A549 (cell line): ENCODE measurements at places on chromosomes 1 and 21. TPM values are rescaled to one million over a fixed set of nuclear protein-coding genes. Genes with fewer than 3 reads are reported as not detected.

GRCh38 chr1:244971552-244972216, 107.3 kb upstream of the HNRNPU start:
- DNase-seq = no peak

Gene CFAP141
- polyA plus RNA-seq = 0.37 TPM in 1 of 3 replicates, not detected in the others

DNA sequence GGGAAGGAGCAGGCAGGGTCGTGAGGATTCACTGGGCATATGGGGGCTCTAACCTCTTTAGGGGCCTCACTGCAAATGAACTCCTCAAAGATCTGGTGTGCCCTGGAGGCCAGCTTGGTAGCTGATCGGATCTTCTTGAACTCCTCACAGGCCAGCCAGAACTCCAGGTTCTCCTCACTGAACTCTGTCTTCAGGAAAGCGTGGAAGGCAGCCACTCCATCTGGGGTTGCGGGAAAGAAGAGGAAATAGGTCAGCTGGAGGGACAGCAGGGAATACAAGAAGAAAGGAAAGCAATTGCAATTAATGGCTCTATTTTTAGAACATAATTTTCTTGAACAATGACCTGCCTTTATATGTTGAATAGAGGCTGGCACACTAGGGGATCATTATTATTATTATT, 2.3 kb downstream of the RGS16 start:
- no peak for DNase-seq

DNA sequence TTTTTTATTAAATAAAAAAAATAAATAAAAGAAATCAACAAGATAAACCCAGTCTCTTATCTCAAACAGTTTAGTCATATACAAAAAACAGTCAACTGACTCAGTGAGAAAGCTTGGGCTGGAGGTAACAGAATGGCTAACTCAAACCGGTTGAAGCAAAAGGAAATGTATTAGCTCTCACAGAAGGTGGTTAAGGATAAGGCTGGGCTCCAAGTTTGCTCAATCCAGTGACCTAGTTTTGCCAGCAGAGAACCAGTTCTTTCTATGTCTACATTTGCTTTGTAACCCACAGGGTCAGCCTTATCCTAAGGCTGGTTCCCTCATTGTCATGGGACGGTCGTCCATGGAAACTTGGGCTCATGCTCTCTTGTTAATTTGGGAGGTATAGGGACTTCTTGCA, 144.5 kb upstream of the L1TD1 start:
- DNase-seq = no peak

Gene OR6K3
- not detected in 3 replicates for polyA plus RNA-seq

GRCh38 chr1:246583448-246584185, 17.4 kb downstream of the CNST start:
- no peak for DNase-seq

DNA sequence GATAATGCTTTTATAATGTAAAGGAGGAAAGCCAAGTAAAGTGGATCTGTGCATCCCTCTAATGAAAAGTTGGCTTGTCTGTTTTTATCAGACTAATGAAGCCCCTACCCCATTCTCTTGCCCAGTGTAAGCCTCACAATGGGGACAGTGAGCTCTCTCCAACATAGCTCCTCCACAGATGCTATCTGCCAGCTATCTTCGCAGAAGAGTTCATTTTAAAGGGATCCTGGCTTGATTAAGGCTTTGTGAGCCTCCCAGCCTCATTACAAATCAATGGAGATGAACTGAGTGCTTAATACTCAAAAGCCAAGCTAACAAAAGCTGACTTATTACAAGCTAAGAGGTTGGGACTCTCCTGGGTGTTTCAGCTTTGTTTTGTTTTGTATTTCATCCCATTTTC, 514.7 kb downstream of the NUF2 start:
- no peak for DNase-seq

DNA sequence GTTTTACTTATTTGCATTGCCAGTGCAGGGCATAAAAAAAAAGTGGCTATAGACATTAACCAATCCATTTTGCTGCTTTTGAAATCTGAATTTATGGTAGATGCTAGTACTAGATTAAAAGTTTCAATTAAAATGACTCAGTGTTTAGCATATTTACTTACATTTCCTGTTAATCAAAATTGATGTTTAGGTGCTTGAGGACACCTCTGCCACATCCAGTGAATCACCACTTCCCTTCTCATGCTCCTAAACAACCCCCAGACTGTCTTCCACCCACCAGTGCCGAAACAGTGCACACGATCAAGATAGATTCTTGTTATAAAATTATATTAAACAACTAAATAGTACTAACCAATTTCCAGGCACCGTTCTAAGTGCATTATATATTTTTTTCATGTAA, 32.7 kb downstream of the HSD17B7 start:
- DNase-seq = no peak

Gene ANGPTL1
- polyA plus RNA-seq = not detected in 3 replicates

Gene LCE1A
- not detected in 3 replicates for polyA plus RNA-seq

Gene TRNP1
- 68.5 to 86.3 TPM (median 73.9 TPM) in 3 replicates for polyA plus RNA-seq
